Cerebellar nuclear complex (tissue), 1 donor: ENCODE measurements at places on chromosomes 16 and 17.

- no peak for DNase-seq
Observed at GRCh38 chr16:10988164-10988803, 43.9 kb downstream of the CLEC16A start.

DNA sequence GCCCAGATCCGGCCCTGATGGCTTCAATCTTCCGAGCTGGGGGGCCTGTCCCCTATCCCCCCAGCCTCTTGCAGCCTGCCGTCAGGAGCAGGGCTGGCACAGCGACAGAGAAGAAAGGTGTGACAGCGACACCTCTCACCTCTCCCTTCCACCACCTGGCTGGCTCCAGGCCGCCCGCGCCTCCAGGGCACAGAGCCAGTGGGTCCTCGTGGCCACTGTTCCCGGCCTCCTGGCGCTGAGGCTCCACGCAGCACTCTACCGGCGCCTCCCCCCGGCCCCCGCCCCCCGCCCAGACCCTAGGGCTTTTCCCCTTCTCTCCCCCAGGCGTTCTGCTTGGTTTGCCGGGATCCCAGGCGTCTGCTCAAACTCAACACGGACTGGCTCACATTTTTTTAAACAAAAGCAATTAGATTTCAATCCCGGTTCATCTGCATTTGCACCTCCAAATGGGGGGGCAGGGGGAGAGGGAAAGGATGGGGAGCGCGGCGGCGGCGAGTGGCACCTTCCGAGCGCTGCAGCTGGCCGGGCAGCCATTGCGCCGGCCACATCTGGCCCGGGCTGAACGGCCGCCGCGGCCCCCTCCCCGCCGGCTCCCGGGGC lies 12.8 kb upstream of the CBX8 start:
- DNase-seq: no peak

- no peak for DNase-seq
Observed at GRCh38 chr17:56499799-56500388, 93.6 kb upstream of the NOG start.

- no peak for DNase-seq
Observed at GRCh38 chr17:75720656-75721462, at the start of gene ITGB4. TSS of gene ITGB4 (plus strand) at chr17:75721459. CDS start at chr17:75724704, 3,245 bp downstream.

- DNase-seq: no peak
Observed at GRCh38 chr17:79818026-79818758, 21.0 kb downstream of the CBX4 start.

DNA sequence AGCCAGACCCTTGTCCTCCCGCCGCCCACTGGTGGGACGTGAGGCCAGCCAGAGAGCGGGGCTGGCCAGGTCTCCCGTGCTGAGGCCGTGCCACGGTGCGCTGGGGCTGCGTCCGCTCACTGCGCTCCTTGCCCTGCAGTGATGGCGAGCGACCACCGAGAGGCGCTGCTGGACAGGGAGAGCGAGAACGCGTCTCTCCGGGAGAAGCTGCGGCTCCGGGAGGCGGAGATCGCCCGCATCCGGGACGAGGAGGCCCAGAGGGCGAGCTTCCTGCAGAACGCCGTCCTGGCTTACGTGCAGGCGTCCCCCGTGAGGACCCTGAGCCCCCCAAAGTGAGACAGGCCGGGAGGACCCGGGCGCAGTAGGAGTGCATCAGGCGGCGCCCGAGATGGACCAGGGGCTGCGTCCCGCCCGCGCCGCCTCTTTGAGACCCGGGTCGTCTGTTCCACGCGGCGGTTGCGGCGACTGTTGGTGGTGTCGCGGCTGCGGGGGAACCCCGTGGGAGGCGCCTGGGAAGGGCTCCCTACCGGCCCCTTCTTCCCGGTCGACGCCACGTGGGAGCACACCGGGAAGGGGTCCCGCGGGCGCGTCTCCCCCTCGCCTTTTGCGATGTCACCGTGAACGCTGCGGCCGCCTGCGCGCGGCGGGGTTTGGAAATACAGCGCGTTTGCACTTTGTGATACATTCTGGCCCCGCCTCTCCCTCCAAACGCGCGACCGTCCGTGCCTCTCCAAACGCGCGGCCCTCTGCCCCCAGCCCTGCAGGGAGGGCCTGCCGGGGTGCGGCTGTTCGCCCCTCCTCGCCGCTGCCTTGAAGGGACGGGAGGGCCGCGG lies 792 bp upstream of the RAC3 start:
- peak; percentile 77 for DNase-seq

DNA sequence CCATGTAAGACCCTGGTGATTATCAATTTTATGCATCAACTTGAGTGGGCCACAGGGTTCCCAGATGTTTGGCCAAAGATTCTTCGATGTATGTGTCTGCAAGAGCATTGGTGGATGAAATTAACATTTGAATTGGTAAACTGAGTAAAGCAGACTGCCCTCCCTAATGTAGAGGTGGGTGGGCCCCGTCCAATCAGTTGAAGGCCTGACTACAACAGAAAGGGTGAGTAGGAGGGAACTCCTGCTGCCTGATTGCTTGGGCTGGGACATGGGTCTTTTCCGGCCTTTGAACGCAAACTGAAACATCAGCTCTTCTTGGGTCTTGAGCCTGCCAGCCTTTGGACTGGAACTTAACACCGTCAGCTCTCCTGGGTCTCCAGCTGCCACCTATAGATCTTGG lies 90.6 kb downstream of the BMERB1 start:
- DNase-seq: no peak

DNA sequence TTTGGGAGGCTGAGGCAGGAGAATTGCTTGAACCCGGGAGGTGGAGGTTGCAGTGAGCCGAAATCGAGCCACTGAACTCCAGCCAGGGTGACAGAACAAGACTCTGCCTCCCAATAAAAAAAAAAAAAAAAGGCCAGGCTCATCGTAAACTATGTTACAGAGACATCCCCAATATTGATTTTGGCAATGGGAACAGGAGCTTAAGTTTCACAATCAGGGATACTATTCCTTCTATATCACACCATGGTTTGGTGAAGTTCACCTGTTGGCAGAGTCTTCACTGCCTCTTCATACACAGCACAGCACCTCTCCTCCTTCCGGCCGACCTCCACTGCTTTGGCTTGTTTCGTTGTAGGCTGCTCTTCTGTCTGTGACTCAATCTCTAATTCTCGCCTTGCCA lies 21.2 kb downstream of the UTP6 start:
- no peak for DNase-seq

GRCh38 chr16:28491230-28491969 lies 474 bp downstream of the CLN3 start:
- no peak for DNase-seq

- no peak for DNase-seq
Observed at GRCh38 chr17:55124730-55125360, 139.9 kb upstream of the HLF start.

GRCh38 chr17:33982909-33983308 lies 272.2 kb upstream of the CCL2 start:
- no peak for DNase-seq

- DNase-seq: no peak
Observed at GRCh38 chr17:63503341-63503705, 19.8 kb upstream of the KCNH6 start.

DNA sequence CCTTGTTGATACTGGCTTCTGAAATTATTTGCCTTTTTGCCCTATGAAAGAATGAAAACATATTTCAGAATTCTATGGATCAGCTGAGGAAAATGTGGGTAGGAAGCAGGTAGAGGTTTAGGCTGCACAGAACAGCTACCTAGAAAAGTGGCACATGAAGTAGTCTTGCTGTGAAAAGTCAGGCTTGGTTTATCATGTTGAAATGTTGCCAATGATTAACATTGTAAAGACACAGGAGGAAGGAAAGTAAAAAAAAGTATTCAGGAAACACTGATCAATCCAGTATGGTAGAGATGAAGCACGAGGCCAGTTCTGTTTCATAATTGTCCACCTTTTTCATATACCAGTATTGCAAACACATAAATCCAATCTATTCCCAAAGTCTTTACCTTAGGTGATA lies 29.9 kb downstream of the ABCA6 start:
- DNase-seq: no peak

- no peak for DNase-seq
Observed at GRCh38 chr17:77148940-77149510, 8.3 kb downstream of the SEC14L1 start.

- DNase-seq: no peak
Observed at GRCh38 chr17:47719411-47720152, 13.5 kb upstream of the TBX21 start.

GRCh38 chr16:3578610-3579551 lies 1.7 kb upstream of the NLRC3 start:
- no peak for DNase-seq

GRCh38 chr16:89352091-89352681 lies 134.7 kb downstream of the ZNF778 start:
- DNase-seq: no peak

DNA sequence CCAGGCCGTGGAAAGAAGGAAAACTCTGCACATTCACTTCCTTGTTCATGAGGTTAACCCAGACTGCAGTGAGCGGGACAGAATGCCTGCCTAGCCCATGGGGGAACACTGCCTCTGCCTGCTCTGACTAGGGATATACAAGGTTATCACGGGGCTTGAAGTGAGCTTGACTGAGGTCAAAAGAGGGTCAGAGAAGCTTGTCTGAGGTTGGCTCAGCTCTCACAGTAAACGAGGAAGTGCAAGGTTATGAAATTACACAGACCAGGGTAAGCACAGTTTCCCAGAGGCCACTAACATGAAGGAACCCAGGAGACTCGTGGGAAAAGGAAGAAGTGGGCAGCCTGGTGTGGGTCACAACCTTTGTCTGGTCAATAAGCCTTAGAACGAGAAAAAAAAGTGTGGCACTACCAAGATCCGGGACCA lies 28.7 kb downstream of the HIC1 start:
- no peak for DNase-seq

DNA sequence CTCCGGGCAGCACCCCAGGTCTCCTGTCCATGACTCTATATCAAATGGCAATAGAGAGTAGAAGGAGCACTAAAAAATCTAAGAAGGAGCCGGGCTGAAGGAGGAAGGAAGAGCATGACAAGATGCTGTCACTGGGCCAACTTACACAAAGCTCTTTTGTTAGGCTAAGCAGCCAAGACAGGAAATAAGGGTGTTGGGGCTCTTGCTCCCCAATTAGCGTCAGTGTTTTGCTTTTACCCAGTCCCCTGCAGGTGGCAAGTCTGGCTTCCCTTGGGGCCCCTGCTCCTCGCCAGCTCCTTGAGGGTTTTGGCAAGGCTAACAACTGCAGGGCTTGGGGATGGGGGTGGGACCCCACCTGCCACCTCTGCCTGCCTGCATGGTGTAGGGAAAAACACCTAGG lies 120.5 kb downstream of the CCT6B start:
- DNase-seq: no peak

GRCh38 chr17:65171752-65172151 lies 34.6 kb downstream of the RGS9 start:
- no peak for DNase-seq

DNA sequence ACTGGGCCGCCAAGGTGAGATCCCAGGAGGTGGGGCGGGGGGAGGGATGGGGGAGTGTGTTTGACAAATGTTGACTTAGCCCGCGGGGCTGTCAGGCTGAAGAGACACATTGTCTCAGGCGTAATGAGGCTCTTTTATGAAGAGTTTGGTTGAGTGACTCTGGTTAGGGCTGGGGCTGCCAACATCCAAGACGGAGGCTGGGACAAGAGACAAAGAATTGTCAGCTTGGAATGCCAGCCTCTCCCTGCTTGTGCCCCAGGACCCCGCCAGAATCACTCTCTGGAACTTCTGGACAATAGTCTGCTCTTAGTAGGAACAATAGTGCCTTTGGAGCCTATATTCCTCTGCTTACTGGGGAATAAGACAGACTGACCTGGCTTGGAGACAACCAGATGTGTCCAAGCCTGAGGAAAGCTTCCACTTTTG lies 24.0 kb downstream of the PCTP start:
- no peak for DNase-seq

DNA sequence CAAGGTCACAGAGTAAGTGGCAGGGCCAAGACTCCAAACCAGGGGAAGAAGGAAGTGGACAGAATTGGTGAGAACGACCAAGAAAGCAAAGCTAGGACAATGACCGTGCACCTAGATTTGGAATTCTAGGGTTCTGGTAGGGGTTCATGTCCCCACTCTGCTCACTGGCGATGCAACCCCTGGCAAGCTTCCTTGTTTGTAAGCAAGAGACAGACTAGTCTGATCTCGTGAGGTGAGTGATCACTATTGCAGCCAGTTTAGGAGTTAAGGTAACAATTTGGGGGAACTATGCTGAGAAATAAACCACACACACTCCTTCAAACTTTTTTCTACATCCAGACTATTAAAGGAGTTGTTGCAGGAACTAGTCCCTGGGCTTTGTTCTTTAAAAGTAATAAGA lies 48.1 kb downstream of the XPO6 start:
- DNase-seq: no peak

DNA sequence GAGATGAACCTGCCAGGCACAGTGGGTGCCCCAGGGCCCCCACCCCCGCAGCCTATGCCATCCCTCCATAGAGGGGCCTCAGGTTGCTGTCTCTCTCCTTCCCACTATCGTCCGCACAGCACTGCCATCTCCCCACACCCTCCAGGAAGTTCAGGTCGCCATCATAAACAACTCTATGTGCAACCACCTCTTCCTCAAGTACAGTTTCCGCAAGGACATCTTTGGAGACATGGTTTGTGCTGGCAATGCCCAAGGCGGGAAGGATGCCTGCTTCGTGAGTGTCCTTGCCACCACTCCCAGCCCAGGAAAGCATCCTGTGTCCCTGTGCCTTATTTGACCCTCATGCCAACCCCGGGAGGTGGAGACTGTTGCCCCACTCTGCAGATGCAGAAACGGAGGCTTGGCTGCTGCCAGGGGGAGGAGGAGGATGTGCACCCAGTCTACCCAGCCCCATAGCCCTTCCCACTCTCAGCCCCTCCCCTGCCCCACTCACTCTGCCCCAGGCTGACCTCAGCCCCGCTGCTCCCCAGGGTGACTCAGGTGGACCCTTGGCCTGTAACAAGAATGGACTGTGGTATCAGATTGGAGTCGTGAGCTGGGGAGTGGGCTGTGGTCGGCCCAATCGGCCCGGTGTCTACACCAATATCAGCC lies 3.9 kb downstream of the PRSS21 start:
- DNase-seq: no peak

GRCh38 chr17:1785930-1786329 lies 24.1 kb downstream of the SERPINF1 start:
- DNase-seq: no peak

GRCh38 chr17:49439673-49440571 lies 25.2 kb upstream of the PHB1 start:
- no peak for DNase-seq

DNA sequence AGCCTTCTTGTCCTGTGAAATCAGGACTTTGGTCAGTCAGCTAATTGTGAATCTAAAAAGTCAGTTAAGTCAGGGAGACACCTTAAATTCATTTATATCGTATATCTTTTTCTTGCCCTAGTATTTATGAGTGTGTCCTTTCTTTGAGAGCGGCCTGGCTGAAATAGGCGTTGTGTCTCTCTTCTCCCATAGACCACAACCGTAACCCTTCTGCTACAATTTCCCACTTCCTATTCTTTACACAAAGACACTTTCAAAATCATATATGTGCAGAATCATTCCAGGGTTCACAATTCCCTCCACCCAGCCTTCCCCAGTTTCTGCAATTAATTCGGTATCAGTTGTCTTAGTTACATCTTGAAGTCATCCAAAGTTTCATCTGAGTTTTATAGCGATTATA lies 14.0 kb upstream of the COTL1 start:
- no peak for DNase-seq
